Kidney glomerular epithelial cell (primary cell): ENCODE measurements at places on chromosomes 6 and 20.
A peak's percentile ranks its signal among the peaks of the same experiment; 100 is the strongest.

GRCh38 chr20:51348876-51349275 is 193.6 kb downstream of the NFATC2 start:
- no peak for DNase-seq

GRCh38 chr6:119929121-119929520 is 579.6 kb upstream of the MAN1A1 start:
- no peak for DNase-seq

DNA sequence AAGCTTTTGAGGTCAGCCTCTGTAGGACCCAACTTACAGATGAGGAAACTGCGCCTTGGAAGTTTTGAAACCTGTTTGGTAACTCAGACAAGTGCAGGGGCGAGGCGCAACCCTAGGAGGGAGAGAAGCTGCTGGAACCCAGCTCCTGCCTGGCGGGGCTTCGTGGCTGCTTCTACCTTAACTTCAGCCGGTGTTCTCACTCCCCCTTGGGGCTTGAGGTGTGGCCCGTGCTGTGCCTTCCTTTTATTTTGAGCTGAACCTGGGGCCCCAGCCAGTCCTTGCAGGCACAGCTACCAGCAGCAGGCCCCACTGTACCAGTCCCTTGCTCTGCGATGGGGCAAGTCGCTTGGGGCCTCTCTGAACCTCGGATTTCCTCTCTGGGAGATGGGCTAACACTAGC is 12.0 kb downstream of the RBM38 start:
- no peak for DNase-seq

DNA sequence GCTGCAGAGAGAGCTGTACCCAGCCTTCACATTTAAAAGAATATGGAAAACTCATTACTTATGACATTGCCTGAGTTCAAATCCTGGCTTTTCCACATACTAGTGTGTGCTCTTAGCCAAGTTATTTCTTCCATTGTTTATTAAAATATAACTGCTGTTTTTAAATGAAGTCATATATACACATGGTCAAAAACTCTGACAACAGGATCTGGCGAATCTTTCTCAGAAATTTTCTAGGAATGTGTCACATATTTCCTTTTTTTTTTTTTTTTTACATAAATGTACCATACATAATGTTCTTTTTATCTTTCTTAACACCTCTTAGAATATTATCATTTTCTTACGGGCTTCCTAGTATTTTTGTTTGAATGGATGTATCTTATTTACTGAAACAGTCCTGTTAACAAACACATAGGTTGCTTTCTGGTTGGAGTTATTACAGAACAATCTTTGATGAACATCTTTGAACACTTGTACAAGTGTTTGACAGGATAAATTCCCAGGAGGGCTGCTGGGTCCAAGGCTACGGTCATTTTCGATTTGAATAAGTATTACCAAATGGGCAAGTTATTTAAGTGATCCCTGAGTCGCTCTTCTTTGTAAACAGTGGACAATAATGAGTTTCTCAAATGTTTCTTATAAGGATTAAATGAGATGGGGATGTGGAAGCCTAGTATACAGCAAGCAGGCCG is 1.6 kb upstream of the SNX9 start:
- DNase-seq = no peak

- peak; percentile 17 for DNase-seq
These were observed 329.8 kb upstream of the SOX4 start for GRCh38 chr6:21263531-21264287.
